AG10803 (cell line): ENCODE measurements at places on chromosomes 4 and X.

DNA sequence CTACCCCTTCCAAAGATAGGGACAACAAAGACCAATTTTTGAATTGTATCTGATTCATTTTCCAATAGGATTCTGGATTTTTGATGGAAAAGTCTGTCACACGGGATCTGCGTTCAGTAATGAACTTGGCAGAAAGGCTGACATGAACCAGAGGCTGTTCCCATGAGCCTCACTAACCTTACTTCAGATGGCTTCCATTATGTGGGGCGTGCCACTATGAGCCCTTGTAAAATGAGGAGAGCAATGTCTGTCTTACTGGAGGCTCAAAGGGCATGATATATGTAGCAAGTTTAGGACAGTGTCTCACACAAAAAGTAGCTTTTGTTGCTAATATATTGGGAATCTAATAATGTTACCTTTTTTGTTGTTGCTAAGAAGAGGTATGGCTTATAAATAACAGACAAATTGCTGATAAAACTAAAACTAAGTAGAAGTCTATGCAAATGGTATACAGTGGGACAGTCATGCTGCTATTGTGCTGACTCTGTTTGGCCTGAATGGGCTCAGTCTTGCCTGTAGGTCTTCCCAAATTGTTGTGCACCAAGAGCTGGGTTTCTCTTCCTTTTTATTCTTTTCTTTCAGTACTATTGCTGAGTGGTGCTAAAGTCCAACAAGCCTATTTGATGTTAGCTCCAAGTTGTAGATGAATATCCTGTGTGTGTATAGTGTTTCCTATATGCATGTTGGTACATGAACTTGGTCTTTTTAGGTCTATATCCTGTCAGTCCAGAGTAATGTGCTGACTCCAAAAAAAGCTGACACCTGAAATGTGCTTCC, 132.1 kb downstream of the SPRY1 start:
- no peak for DNase-seq

GRCh38 chrX:129115104-129115503, 408.2 kb downstream of the SMARCA1 start:
- no peak for DNase-seq

DNA sequence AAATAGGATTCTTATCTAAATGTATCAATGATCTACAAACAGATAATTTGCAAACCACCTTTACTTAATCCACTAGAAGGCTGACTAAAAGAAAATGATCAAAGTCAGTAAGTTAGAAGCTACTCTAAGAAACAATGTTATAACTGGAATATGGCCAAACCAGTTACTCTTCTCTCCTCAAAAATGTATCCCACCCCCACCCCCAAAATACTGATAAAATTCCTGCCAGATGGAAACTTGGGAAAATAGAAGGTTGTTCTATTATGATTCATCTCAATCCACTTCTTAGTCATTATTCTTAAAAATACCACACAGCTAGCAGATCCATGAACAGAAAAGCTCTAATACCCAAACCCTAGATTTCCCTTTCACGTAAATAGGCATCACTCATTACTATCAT, 206.4 kb downstream of the KLHL13 start:
- no peak for DNase-seq

- no peak for DNase-seq
These were observed 115.9 kb upstream of the PNPLA4 start for GRCh38 chrX:8043121-8043520.

GRCh38 chr4:101967697-101968346, 177.3 kb downstream of the BANK1 start:
- DNase-seq, result no peak

DNA sequence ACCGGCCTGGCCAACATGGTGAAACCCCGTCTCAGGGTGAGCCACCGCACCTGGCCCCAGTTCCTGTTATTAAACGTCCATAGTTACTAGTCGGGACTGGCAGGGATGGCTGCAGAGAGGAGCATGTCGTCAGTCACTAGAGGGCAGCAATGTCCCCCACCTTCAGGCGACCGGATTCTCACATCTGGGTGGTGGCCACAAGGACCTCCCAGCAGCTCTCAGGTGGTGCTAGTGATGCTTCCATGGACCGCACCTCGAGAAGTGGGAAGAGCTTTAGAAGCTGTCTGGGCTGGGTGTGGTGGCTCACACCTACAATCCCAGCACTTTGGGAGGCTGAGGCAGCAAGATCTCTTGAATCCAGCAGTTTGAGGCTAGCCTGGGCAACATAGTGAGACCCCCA, 13.3 kb upstream of the IL3RA start:
- no peak for DNase-seq

DNA sequence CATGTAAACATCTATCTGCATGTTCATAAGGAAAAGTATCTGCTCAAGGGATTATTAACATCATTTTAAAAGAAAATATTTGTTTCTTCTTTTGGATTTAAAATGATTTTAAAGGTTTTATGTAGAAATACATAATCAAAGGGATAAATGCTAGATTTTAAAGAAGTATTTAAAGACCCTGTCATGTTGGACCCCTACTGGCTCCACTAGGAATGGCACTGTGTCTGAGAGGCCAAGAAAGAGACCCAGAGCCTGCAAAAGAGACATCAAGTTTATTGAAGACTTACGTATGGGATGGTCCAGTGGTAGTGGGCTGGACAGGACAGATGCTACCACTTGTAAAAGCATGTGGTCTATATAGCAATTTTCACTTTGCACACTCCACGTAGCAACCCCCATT, 78.7 kb upstream of the PCDH18 start:
- DNase-seq, result no peak

GRCh38 chrX:1661048-1661921, 46.4 kb downstream of the ASMT start:
- DNase-seq, result no peak

- peak; percentile 99 for DNase-seq
These were observed 35.9 kb upstream of the CXCL8 start for GRCh38 chr4:73704314-73705055.

DNA sequence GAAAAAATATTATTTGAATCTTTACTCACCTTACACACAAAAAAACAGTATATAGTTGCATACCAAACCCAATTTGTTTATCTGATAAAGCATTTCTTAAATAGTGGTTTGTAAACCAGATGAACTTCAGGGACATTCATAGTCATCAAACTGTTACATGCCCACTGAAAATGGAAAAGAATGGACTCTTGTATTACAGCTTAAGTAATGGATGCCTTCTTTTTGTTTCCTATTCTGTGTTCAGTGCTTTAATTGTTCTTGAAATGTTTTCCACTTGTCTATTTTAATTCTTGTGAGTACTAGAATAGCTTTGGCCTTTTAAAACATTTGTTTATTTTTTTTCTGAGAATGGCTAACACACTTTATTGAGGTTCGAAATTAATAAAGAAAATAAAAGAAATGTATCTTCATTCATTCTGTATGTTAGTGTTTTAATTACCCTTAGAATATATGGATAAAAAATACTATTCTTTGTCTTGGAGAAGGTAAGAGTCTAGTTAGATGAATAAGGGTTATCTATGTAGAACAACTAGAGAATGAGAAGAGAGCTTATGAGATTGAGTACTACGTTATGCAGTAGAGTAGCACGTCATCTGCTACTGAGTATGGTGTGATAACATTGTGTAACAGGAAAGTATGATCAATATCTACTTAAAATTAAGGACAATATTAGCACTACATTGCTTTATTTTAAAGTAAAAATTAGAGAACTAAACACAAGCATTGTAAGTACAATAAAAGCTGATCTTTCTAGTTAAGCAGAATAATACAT, 9.9 kb downstream of the CPEB2 start:
- DNase-seq, result no peak
